ENCODE measurements at places on chromosomes 6 and 20.
A peak's percentile ranks its signal among the peaks of the same experiment; 100 is the strongest.

- no peak for DNase-seq
Observed at GRCh38 chr6:89359561-89359960, 7.0 kb upstream of the UBE2J1 start.

- no peak for DNase-seq
Observed at GRCh38 chr6:104987218-104987617, 30.3 kb downstream of the LIN28B start.

DNA sequence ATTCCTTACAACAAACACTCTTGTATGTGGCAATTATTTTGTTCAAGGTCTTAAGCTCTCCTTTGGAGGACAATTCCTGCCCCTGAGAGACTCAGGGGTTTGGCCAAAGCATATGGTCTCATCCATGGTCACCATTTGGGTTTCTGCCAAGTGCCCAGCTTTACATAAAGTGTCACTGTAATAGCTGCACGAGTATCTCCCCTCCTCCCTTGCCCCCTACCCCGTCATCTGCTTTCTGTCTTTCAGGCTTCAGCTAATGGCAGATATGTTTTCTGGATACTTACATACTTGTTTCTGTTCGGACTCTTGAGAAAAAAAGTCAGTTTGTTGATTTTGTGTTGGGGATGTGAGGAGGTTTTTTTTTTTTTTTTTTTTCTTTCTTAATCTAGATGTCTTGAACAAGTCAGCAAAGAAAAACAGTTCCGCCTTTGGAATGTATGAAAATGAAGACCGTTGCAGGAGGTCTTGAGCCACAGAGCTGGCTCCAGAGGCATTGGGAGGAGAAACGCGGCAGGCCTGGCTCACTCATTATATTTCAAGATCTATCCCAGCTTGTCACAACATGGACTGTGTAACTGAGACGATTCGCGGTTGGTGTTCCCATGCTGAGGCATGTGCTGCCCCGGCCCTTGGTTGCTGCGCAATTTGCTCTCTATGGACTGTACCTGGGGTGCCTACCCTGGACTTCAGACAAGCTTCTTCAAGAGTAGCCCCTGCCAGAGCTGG lies 32.6 kb upstream of the STX16 start:
- no peak for DNase-seq

- DNase-seq: no peak
Observed at GRCh38 chr6:108091288-108091687, 16.7 kb upstream of the OSTM1 start.

- DNase-seq: no peak
Observed at GRCh38 chr6:88614316-88614877, 349.0 kb downstream of the RNGTT start.

DNA sequence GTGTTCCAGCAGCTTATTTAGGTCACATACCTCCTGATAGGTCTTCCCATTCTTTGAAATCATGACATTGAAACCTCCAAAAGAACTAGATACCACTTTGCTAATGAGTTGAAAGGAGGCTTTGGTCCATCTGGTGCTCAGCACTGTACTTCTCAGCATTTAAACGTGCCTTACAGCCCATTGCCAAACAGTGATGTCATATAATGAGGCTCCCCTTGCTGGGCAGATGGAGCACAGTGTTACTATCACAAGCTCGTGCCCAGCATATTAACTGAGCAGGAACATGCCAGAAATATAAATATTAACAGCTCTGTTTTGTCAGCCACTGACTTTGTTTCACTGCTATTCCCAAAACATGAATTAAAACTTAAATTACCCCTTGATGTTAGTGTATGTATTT lies 25.5 kb upstream of the MAPK13 start:
- no peak for DNase-seq

DNA sequence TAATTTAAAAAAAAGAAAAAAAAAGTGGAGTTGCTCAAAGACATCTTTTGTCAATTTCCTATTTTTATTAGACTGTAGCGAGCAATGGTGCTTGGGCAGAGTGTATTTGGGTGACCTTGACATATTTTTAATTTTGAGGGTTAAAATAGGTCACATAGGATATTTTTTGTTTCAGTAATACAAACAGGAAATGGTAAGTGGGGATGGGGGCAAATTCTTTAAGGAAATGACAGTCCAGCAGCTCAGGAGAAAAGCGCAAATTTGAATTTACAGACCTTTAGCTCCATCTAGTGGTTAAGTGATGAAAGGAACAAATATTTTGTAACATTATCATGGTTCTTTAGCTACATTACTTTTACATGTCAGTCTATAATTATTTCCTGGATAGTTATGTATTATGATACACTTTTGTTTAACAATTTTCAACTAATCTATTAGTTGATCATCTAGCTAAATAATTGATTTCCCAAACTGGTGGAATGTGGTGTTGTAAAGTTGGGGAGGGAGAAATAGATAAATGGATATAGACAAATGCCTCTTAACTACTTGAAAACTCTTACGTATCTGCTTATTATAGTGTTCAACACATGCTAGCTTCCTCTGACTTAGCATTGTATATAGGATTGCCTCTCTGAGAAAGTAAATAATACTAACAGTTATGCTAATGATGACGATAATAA lies 10.0 kb downstream of the CITED2 start:
- no peak for DNase-seq

DNA sequence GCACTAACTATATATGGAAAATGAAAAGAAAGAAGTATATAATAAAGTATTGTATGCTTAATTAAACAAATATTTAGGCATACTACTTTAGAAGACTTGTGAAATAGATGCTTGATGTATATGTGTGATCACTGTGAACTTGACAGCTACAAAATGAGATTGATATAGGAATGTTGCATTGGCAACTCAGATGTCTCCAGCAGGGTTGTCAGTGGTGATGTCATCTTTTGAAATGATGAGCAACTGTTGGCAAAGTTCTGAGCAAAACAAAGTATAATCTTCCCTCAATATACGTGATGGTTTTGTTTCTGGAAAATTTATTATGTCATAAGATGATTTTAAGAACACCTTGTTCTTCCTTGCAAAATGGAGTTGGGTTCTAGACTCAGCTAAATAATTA lies 133.8 kb downstream of the ARID1B start:
- no peak for DNase-seq

- no peak for DNase-seq
Observed at GRCh38 chr6:107600936-107601335, 111.0 kb downstream of the SOBP start.

DNA sequence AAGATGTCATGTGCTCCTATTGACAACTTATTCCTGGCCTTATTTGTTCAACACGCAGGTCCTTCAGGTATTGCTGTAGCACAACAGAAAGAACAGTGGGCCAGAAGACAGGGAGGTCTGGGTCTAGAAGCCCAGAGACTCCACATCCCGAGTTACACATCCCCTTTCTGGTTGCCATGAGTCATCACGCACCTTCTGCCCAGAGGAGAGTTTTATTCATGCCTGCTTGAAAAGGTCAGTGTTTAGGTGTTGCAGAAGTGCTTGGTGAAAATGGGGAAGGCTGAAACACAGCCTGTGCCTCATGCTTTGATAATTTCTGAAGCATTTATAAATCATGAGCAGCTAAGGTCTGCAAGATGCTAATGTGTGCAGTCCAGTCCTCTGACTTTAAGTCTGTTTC lies 256.4 kb downstream of the GMPR start:
- no peak for DNase-seq

DNA sequence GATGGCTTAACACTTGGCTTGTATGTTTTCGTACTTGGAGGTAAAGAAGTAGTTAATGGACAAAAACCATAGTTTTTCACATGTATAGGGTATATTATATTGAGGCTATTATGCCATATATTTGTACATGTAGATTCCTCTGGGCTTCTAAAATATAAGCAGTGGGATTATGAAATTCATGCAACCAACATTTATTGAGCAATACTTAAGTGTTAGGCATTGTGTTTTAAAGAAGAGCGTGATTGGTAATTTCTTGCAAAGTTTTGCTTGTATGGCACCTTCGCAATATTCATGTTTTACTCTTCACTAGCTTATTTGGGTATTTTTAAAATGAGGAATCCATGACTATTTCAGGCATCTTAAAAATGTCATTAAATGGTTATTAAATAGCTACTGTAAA lies 2.5 kb downstream of the TULP4 start:
- no peak for DNase-seq

DNA sequence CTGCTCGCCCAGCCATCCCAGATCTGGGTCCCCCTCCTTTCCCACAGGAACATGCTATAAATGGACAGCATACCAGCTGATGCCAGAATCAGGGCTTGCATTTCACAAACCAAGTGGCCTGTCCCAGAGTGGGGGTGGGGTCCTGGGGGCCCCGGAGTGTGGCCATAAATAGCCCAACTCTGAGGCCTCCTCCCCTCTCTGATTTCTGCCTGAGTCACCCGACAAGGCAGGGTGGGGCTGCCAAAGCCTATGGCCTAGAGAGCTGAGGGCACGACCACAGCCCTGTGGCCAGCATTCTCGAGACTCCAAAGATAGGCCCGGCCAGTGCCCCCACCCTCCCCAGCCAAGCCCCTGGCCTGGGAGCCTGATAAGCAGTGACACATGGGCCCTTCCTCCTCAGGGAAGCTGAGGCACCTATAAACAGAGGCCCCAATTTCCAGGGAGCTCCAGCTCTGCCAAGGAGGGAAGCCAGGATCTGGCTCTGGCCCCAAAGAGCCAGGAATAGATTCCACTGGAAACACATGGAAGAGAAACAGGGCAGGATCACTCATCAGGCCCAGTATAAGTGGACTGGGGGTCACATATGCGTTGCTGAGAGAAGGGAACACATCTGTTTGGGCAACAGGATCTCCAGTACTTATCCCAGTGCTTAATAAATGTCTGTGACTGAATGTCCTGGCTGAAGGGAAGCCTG lies 20.3 kb downstream of the SNTA1 start:
- DNase-seq: no peak

DNA sequence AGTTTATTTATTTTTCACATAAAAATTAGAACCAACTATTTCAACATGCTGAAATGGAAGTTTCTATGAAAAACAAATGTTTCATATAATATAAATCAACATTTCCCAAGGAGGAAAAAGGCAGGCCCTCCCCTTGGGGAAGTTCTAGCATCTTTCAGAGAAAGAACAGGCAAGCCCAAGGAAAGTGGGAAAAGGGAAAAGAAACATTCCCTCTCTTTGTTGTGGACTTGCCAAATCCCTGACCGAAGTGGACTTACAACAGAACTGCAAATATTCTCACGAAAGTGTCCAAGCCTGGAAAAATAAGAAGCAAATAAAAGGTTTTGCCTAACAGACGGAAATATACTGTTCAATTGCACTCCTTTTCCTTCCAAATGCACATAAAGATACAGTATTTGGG lies 214.4 kb downstream of the ATXN1 start:
- no peak for DNase-seq

- DNase-seq: peak; percentile 44
Observed at GRCh38 chr20:2524709-2525506, 11.5 kb upstream of the TMC2 start.

DNA sequence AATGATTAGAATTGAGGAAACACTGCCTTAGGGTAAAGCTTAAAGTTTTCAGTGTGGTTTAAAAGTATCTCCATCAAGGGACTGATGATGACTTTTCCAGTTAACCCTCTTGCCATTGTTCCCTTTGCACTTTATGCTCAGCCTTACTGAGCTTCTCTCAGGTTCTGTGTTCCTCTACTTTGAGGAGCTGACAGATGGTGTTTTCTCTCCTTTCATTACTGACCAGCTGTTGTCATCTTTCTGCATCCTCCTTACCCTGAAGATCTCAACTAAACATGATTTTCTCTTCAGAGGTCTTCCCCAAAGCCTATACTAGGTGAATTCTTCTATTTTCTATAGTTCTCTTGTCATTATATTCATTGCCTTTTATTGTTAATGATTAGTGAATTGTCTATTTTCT lies 475.6 kb upstream of the SYNCRIP start:
- no peak for DNase-seq

GRCh38 chr20:53070706-53071392 lies 98.7 kb downstream of the TSHZ2 start:
- DNase-seq: no peak

DNA sequence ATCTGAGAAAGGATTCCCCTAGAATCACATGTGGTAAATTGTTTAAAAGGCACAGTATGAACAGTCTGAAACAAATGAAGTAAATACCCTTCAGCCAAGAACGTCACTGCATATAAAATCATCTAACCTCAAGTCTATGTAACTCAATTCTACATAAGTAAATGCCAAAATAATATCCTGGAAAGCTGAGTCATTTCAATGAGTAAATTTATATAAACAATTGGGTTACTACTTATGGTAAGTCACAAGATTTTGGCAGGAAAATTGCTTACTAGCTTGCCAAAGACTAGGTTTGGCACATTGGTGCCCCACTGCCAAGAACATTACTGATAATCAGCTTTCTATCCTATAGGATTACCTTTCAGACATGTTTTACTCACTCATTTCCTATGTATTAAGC lies 8.4 kb downstream of the GMDS start:
- no peak for DNase-seq

DNA sequence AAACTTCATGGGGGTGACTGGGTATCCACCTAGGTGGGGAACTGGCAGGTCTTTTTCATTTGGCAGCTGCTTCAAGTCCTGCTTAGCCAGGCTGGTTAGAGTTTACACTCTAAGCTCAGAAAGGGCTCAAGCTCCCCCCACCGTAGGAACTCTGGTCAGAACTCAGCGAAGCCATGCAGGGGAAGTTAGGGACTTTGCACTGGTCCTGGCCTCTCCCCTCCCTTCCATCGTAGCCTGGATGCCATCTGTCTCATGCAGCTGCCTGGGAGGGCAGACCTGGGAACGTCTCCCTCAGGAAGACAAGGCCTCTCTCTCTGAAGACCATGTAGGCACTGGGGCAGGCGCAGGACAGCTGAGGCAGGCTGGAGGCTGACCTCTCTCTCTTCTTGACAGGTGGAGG lies 183.8 kb upstream of the UST start:
- no peak for DNase-seq

DNA sequence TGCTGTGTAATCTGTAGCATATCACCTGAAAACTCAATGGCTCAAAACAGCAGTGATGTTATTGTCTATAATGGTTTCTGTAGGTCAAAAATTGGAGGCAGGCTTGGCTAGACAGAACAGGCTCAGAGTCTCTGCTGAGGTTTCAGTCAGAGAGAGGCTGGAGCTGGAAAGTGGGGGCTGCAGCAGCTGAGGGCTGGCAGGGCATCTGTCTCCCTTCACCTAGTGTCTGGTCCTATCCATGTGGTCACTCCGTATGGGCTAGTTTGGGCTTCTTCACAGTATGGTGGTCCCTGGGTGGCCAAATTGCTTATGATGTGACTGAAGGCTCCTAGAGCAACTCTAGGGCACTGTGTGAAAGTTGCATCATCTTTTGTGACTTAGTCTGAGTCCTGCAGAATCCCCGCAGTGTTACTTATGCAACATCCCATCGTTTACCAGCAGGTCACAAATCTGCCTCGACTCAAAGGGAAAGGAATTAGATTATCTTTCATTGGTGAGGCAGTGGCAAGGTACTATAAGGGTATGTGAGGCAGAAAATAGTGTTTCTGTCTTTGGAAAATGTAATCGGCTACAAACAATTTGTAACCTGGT lies 497.0 kb downstream of the EPHA7 start:
- no peak for DNase-seq

GRCh38 chr20:48571949-48572847 lies 255.6 kb downstream of the PREX1 start:
- DNase-seq: no peak

GRCh38 chr20:22471156-22471836 lies 113.1 kb downstream of the FOXA2 start:
- no peak for DNase-seq
